ENCODE measurements at places on chromosomes 1 and 21.

DNA sequence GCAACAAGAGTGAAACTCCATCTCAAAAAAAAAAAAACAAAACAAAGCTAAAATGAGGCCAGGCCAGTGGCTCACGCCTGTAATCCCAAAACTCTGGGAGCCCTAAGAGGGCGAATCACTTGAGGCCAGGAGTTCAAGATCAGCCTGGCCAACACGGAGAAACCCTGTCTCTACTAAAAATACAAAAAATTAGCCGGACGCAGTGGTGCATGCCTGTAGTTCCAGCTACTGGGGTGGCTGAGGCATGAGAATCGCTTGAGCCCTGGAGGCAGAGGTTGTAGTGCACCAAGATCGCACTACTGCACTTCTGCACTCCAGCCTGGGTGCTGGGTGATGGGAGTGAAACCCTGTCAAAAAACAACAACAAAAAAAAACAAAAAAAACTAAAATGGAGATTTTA, 191.2 kb upstream of the SGIP1 start:
- DNase-seq, result no peak

GRCh38 chr1:235511470-235512240, 7.4 kb upstream of the B3GALNT2 start:
- DNase-seq, result peak; percentile 26

- no peak for DNase-seq
These were observed 20.6 kb downstream of the TESK2 start for GRCh38 chr1:45470306-45470798.

GRCh38 chr1:235990330-235990795, 74.5 kb downstream of the NID1 start:
- DNase-seq, result no peak

GRCh38 chr1:57300186-57300585, 123.7 kb downstream of the DAB1 start:
- DNase-seq, result no peak

DNA sequence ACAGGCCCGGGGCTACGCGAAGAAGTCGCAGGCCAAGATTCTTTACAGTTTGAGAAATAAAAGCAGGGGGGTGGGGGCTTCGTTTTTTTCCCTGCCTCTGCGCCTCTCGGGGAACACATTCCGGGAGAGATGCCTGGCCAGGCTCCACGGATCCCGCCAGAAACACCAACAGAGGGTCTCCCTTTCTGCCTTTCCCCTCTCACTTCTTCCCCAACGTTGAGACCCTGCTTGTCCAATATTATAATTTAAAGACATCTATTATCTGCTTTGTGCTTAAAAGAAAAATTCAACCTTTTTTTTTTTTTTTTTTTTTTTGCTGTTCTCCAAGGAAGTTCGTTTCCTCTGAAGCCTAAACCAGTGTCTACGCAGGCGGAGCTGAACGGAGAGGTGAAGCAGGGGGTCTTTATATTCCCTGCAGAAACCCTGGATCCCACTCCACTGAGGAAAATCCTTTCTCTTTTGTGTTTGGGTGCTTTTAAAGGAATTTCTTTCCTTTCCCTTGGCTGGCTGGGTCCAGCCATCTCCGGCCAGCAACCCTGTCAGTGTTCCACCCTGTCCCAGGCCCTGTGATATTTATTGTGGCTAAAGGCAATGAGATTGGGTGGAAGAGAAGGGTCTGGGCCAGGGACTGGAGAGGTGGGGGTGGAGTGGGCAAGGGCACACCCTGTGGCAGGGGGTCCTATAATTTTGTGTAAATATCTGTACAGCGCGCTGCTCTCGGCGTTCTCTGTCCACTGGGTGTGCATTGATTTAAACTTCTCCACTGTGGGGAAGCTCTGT, 2.2 kb downstream of the FOXD2 start:
- no peak for DNase-seq

- no peak for DNase-seq
These were observed 21.4 kb downstream of the CSF1 start for GRCh38 chr1:109931911-109932636.

GRCh38 chr21:42031816-42032215, 21.7 kb upstream of the ZBTB21 start:
- DNase-seq, result no peak

- no peak for DNase-seq
These were observed 58.1 kb downstream of the SSBP3 start for GRCh38 chr1:54347955-54348699.

GRCh38 chr1:59687081-59687480, 127.7 kb upstream of the HOOK1 start:
- no peak for DNase-seq

GRCh38 chr1:7042322-7043190, 257.3 kb downstream of the CAMTA1 start:
- peak; percentile 57 for DNase-seq

DNA sequence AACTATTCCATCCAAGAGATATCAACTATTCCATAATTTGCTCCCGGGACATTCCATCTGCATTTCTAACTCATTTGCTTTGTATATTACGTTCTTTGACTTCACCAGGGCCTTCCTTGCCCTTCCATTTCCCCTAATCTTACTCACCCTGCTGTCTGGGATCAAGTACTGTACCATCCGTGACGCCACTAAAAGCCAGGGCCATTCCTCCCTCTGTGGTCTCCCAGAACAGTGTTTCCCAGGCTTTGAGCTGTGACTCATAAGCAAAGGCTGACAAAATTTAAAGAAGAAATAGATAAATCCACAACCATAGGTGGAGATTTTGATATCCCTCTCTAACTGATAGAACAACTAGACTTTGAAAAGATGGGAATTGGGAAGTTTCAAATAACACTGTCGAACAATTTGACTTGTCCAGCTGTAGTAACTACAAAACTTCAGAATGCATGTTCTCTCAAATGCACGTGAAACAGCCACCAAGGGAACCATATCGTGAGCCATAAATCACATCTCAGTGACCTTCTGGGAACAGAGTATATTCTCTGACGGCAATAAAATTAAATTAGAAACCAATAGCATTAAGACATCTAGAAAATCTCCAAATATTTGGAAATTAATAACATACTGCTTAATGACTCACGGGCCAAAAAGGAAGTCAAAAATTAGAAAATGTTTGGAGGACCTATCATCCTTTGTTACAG, 501.0 kb downstream of the SETD4 start:
- no peak for DNase-seq

GRCh38 chr1:55272994-55273393, 57.8 kb upstream of the USP24 start:
- DNase-seq, result no peak

DNA sequence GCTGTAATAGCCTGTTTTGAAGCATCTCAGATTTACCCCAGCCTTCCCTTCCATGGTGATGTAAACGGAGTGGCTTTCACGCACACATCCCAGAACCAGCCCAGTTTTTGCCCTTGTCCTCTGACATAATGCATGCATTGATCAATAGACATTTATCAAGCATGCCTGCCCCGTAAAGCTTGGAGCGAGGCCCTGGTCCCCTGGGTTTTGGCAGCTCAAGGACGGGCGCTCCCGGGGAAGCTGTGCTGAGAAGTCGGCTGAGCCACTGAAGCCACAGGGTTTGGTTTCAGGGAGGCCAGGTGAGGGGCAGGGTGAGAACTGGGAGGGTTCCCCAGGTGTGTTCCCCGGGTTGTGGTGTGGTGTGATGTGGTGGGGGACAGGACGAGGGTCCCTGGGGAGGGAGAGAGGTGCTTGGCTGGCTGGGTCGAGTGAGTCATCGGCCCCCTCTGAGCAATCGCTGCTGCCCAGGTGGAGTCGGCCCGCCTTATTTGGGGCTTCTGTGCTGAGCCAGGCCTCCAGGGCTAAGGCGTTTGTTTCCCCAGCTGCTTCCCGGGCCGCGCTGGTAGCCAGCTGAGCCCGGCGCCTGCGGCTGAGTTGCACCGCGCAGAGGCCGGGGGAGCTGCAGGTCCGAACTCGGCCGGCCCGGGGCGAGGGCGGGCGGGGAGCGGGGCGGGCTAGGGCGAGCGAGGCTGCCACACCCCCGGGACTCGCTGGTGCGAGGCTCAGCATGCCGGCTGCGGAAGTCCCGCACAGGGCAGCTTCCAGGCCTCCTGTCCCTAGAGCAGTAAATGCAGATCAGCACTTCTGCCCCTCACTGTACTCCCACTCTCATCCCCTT, 23.6 kb downstream of the ATP2B4 start:
- DNase-seq, result peak; percentile 87

- DNase-seq, result no peak
These were observed 16.3 kb upstream of the IL10 start for GRCh38 chr1:206788487-206789050.

DNA sequence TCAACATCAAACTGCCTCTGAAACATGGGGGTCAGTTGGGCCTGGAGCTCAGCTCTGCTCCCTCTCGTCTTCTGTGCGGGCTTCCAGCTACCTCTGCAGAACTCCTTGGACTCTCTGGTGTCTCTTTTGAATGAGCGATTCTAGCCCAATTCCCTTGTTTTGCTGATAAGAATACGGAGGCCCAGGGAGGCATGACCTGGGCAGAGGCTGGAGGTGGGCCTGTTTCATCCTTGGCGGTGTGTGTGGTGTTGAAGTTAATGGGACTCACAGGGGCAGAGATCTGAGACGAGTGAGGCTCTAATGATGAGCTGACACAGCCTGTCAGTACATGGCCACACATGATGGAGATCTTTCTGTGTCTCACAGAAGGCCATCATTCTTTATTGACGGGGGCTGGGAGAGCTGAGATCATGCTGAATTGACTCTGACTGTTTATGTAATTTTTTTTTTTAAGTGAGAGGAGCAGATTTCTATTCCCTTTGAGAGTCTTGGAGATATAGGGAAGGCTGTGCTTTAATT, 134.5 kb downstream of the URB2 start:
- DNase-seq, result no peak

- no peak for DNase-seq
These were observed 24.1 kb upstream of the CNN3 start for GRCh38 chr1:94951046-94951445.

GRCh38 chr1:156896490-156897033, 3.0 kb downstream of the PEAR1 start:
- no peak for DNase-seq

DNA sequence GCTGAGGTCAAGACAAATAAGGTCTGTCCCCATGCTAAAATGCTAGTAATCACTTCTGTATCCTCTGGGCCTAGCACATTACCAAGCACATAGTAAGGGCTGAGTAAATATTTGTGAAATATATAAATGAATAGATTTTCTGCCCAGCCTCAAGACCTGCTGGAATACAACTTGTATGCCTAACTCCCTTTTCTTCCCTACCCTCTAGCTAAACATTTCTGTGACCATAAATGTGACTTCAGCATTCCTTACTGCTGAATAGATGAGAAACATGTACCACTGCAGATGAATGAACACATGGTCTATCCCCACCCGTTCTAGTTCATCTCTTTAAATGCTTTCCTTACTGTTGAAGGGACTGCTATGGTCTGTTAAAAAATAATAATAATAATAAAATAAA, 209.0 kb upstream of the HOOK1 start:
- no peak for DNase-seq

DNA sequence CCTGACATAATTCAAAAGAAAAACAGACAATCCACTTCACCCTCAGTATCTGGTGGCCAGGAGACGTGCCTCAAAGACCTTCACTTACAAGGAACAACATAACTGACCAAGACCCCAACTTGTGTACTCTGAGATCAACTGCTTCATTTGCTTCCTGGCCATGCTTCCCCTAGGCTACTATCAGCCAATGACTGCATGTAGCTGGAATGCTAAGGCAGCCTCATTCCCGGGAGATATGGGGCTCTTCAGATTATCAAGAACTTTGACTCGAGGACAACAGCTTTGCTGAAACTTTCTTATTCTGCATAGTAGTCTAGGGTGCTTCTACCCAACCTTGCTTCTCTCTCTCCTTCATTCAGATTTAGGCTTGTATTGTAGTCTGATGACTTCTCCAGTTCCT, 11.7 kb upstream of the UCK2 start:
- no peak for DNase-seq

GRCh38 chr1:22163564-22163963, 20.7 kb upstream of the WNT4 start:
- no peak for DNase-seq

- DNase-seq, result no peak
These were observed 324.8 kb upstream of the C1orf174 start for GRCh38 chr1:4224684-4225467.

DNA sequence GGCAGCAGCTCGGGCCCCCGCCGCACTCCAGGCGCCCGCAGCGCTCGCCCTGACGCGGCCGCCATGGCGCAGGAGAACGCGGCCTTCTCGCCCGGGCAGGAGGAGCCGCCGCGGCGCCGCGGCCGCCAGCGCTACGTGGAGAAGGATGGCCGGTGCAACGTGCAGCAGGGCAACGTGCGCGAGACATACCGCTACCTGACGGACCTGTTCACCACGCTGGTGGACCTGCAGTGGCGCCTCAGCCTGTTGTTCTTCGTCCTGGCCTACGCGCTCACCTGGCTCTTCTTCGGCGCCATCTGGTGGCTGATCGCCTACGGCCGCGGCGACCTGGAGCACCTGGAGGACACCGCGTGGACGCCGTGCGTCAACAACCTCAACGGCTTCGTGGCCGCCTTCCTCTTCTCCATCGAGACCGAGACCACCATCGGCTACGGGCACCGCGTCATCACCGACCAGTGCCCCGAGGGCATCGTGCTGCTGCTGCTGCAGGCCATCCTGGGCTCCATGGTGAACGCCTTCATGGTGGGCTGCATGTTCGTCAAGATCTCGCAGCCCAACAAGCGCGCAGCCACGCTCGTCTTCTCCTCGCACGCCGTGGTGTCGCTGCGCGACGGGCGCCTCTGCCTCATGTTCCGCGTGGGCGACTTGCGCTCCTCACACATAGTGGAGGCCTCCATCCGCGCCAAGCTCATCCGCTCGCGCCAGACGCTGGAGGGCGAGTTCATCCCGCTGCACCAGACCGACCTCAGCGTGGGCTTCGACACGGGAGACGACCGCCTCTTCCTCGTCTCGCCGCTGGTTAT, 2.8 kb downstream of the KCNJ9 start:
- peak; percentile 53 for DNase-seq

GRCh38 chr1:35452106-35452774, 105.0 kb downstream of the KIAA0319L start:
- peak; percentile 75 for DNase-seq

DNA sequence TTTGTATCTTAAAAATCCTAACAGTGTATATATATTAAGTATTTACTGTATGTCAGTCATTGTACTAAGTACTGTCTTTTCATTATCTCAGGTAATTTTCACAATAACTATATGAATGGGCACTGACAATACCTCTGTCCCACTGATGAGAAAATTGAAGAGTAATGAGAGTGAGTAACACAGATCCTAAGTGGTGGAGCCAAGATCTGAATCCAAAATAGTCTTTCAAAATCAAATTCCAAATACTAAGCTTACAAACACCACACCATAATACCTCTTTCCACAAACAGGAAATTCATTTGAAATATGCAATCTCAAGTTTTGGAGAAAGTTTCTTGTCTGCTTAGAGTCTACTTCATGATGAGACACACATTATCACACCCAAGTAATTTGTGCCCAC, 105.9 kb upstream of the EDEM3 start:
- DNase-seq, result no peak
